HL-60 (cell line): ENCODE measurements at places on chromosomes 5 and 9.

DNA sequence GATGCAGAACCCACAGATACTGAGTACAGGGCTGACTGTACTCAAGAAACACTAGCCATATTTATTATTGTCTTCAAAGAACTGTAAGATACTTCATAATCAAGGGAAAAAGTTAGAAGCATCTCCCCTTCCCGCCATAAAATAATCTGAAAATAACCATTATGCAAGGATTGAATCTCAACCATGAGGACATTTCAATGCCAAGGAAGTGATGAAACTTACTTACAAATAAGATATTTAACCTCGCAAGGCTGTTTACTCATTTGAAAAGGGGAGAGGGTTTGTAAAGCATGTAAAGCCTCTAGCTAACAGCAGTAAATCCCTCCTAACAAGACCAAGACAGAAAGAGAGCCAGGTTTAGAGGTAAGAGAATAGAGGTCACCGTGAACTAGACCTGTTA lies 6.3 kb downstream of the MYO10 start:
- no peak for DNase-seq

DNA sequence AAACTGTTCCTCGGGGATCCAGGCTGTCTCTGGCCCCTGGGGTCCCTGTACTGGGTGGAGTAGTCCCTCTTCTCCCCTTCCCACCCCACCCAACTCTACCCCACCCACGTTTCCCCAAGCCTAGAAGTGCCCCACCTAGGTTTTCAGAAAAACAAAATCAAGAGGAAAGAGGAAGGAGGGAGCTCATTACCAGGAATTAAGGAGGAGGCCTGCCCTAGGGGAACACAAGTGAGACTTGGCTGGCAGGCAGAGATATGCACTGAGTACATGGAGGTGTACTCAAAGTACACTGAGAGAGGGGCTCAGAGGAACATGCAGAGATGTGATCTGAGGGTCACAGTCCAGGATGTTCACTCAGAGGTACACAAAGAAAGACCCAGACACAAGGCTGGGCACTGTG lies 10.2 kb downstream of the AQP3 start:
- DNase-seq, result no peak

GRCh38 chr5:132812123-132812765 lies 858 bp upstream of the SOWAHA start:
- no peak for DNase-seq

- DNase-seq, result no peak
Measured at GRCh38 chr9:101387871-101388506, 3.2 kb upstream of the BAAT start.

DNA sequence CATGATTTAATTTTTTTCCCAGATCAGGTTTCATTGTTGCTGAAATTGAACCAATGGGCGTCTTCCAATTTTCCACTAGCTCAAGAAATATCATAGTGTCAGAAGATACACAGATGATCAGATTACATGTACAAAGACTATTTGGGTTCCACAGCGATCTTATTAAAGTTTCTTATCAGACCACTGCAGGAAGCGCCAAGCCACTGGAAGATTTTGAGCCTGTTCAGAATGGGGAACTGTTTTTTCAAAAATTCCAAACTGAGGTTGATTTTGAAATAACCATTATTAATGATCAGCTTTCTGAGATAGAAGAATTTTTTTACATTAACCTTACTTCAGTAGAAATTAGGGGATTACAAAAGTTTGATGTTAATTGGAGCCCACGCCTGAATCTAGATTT lies 251.6 kb downstream of the ADGRV1 start:
- DNase-seq, result no peak

GRCh38 chr9:109120204-109120789 lies 550 bp upstream of the TMEM245 start:
- no peak for DNase-seq

GRCh38 chr9:112094948-112095681 lies 80.0 kb downstream of the SUSD1 start:
- DNase-seq, result no peak

- DNase-seq, result no peak
Measured at GRCh38 chr5:139694556-139695177, 46.5 kb downstream of the CXXC5 start.

- DNase-seq, result no peak
Measured at GRCh38 chr9:112777914-112778313, 27.4 kb downstream of the SNX30 start.

DNA sequence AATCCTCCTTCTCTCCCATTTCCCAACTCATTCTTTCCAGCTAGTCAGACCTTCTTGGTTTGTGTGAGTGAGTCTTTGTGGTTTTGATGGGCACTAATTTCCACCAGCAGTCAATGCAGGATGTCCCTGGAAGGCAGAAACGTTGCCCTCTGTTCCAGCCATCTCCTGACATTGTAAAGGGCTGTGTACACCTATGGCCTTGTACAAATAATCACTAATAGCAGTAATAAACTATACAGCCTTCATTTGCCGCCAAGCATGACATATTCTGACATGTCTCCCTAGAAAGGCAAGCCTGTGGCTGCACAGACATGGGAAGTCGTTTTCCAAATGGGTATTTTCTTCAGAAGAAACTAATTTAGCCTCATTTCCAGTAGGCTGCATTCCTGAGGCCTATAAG lies 18.4 kb upstream of the DENND1A start:
- DNase-seq, result no peak

- no peak for DNase-seq
Measured at GRCh38 chr9:112145886-112146285, 29.2 kb downstream of the SUSD1 start.

DNA sequence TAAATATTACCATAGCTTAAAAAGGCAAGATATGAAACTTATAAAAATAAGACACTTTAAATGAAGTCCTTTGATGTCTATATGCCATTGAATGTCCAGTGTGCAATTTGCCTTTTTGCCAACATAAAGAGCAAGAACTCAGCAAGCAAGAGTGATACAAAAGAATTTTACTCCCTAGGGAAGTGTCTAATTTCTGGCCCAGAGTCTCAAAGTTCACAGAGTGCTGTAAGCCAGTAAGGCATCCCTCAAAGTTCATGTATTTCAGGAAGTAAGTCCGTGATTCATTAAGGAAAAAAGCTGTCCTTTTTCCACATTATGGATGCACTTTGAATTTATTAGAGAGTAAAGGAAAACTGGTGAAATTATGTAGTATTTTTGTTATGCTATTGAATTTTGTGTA lies 185.2 kb downstream of the CCDC171 start:
- no peak for DNase-seq

- no peak for DNase-seq
Measured at GRCh38 chr9:96618209-96619123, 1.2 kb downstream of the CDC14B start.

DNA sequence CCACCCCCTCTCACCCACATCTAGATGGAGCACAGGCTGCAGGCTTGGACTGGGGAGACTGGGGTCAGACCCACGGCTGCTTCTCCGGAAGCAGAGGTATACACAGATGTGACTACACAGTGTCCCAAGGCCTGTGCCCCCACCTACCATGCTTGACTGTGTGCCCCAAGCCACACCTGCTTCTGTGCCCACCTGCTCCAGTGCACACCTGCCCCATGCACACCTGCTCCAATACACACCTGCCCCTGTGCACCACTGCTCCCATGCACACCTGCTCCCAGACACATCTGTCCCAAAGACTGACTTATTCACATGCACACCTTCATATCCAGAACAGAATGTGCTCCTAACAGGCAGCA lies 5.5 kb upstream of the COL5A1 start:
- no peak for DNase-seq

DNA sequence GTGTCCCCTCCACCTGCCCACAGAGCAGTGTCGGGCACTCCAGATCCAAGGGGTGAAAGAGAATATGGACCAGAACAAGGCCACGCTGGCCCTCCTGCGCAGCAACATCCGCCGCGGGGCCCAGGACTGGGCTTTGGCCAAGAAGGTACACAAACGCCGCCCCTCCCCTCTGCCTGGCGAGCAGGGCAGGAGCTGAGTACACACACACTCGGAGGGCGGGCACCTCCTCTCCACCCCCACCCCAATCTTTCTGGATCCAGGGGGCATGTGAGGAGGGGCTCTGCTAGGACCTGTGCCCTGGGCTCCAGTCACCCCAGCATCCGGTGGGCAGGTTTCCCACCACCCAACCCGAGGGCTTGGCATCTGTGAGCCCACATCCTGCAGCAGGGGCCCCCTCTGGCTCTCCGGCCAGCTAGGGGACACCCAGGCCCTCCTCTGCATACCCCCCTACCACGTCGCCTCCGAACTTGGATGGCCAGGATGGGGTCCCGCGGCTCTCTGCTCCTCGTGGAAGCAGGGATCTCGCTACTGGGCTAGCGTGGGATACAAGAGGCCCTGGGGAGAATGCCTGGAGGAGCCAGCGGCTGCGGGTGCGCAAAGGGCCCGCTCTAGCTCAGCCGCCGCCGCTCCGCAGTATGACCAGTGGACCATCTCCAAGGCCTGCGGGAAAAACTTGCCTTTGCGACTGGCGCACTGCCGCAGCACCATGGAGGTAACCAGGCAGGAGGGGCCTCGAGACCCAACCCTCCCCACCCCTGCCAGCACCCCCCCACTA lies 3.1 kb downstream of the CCDC183 start:
- no peak for DNase-seq

DNA sequence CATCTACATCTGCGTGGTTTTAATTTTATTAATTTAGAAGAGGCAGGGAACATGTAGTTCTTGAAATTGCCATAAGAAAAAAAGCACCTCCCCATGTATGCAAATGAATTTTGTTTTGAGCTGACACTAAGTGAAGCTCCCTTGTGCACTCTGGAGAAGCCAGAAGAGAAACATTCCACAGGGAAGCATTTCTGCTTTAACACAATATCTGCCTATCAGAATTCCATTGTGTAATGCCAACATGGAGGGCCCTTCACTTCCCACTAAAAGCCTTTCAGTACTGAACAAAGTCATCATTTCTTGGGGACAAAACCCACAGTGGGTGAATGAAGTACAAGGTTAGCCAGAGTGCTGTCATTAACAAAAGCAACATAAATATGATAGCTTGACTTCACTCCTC lies 59.7 kb downstream of the PRELID2 start:
- no peak for DNase-seq

- no peak for DNase-seq
Measured at GRCh38 chr9:6133346-6134063, 82.1 kb upstream of the IL33 start.

- no peak for DNase-seq
Measured at GRCh38 chr9:135221576-135221950, 134.1 kb downstream of the OLFM1 start.

GRCh38 chr9:116980582-116981120 lies 293.5 kb downstream of the TRIM32 start:
- DNase-seq, result no peak

DNA sequence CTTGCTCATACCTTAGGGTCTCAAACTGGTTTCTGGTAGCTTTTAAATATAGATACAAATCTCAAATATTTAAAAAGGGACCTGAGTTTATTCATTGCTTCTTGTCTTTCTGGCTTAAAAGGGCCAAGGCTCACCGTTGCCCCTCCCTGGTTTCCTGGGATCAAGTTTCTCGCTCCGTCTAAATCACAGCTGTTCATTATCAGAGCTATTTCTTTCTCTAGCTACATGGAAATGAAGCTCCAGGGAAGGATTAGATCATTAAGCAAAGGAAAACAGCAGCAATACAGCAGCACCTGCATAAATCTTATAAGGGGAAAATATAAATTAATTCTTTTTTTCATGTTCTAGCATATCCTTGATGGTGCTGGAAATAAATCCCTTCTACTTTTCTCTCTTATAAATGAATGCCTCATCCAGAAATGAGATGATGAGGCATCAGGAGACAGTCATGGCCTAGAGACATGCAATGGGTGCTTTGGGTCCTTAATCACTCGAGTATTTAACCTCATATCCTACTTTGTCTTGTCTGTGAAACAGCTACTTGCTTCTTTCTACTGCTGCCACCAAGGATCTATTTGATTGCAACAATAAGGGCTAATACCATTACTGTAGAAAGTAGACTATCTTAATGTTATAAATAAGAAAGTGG lies 320.1 kb downstream of the TRPM3 start:
- no peak for DNase-seq

GRCh38 chr5:154394307-154394706 lies 51.5 kb upstream of the SAP30L start:
- DNase-seq, result no peak

DNA sequence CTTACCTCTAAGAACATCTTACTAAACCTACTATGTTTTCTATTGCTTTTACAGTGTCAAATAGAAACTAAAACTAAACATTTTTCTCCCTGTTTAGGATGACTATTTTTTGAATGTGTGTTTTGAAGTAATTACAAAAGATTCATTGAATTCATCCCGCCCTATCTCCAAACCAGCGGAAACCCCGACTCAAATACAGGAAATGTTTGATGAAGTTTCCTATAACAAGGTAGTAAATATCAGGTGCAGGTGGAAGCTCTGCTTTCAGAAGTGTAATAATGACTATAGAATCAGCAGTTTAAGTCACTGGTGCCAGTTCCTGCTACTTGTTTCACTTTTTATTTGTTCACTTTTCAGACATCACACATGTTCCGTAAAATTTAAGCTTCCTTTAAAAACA lies 20.0 kb downstream of the ERAP2 start:
- DNase-seq, result no peak

GRCh38 chr5:57582578-57583070 lies 100.0 kb upstream of the ACTBL2 start:
- no peak for DNase-seq

DNA sequence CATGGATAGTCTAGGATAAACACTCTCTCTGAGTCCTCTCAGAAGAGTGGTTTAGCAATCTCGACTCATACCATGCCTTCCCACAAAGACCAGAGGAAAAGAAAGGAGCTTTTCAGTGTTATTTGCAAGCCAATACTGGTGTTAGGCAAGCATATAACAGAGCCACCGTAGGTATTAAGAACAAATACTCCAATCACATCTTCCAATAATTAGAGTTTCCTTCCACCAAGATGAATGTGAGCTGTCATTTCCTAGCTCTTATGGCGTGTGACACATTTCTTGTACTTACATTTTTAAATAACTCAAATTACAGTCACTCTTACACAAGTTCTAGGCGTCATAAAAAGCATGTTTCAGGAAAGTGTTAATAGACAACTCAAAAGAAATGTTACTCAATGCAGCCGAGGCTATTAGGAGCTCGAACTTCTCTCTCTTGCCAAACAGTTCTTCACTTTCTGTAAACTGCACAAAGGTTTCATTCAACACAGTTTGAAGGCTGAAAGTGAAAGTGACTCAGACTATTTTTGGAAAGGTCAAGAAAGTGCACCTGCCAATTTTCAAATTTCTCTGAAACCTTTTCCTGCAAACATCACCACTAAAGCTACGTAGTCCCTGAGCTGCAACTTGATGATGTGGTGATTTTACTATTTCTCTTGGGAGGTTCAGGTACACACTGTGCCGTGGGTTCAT lies 153.8 kb downstream of the AUH start:
- no peak for DNase-seq

- DNase-seq, result no peak
Measured at GRCh38 chr5:14267166-14267838, 124.2 kb downstream of the TRIO start.
